CD4-positive, alpha-beta T cell treated with Interleukin-12 subunit alpha and Interleukin-12 subunit beta, for 1 hour (primary cell): ENCODE measurements at places on chromosomes 1 and 21.

DNA sequence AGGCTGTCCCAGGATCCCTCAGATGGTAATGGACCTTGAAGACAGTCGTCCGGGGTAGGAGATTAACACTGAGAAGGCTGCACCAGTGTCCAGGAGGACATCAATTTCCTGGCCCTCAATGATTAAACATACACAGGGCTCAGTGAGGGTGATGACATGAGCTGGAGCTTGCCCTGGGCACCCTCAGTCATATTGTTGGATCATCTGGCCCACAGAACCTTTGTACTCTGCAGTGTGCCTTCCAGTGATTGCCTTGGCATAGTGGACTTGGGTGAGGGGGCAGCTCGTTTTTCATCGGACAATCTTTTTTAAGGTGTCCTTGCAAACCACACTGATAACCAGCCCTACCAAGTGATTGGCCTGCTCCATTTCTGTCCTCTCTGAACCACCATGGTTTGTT, 111.1 kb upstream of the SGIP1 start:
- no peak for DNase-seq

GRCh38 chr21:14382486-14382834, 486 bp downstream of the HSPA13 start:
- DNase-seq = no peak

GRCh38 chr1:185049670-185050069, 4.3 kb downstream of the RNF2 start:
- no peak for DNase-seq

DNA sequence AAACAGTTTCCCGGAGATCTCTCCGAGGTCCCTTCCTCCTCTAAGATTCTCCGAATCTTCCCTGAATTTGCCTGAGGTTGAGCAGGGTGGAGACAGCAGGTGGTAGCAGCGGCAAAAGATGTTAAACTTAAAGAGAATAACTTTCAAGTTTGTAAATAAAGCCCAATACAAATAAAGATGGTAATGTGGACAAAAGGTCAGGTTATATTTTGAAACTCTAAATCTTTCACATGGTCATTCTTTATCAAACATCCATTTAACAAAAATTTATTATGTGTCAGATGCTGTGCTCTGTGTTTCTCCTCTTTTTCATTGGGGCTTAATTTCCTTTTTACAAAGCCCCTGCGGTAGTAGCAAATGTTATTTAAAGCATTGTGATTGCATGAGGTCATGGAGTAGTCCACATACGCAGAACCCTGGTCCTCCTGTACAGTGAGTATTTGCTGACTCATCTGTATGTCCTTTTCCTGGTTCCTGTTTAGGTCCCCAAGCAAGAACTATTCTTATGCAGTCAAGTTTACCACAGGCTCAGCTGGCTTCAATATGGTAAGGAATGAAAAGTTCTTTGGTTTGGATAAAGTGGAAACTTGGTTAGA, 119.2 kb downstream of the ITSN1 start:
- no peak for DNase-seq

DNA sequence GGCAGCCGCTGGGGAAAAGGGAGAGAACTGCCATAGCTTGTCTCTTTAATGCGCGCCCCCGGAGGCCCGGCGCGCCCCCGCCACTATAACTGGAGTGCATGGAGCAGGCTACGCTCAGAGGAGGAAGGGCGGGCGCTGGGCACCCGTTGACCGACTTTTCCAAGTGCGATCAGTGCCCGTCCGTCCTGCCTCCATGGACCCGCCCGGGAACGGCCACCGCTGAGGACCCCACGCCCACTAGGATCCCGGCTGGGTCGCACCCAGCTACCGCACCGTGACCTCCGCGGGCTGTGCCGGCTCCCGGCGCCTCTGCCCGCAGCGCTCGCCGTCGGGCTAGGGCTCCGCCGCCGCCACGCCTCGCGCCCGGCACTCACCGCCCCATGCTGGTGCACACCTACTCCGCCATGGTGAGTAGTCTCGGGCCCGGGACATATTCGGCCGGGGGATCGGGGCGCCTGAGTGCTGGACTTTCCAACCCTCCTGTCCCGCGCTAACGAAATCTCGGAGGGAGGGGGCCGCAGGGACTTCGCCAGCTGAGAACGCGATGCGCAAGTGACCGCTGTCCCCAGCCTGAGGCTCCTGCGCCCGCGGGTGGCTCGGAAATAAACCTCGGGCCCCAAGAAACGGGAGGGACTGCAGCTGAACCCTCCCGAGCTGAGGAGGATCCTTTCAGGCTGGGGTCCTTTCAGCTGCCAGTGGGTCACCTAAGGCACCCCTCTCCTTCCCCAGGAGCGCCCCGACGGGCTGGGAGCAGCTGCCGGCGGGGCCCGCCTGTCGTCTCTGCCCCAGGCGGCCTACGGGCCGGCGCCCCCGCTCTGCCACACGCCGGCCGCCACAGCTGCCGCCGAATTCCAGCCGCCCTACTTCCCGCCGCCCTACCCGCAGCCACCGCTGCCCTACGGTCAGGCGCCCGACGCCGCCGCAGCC, at the start of gene TFAP2E:
Gene TFAP2E, plus strand, starts transcription at position 117 of the 927 bp plus-strand sequence. Its CDS starts 264 bp downstream, at position 381.
- no peak for DNase-seq

- no peak for DNase-seq
Observed at GRCh38 chr1:162444903-162445302, 33.0 kb upstream of the SH2D1B start.

DNA sequence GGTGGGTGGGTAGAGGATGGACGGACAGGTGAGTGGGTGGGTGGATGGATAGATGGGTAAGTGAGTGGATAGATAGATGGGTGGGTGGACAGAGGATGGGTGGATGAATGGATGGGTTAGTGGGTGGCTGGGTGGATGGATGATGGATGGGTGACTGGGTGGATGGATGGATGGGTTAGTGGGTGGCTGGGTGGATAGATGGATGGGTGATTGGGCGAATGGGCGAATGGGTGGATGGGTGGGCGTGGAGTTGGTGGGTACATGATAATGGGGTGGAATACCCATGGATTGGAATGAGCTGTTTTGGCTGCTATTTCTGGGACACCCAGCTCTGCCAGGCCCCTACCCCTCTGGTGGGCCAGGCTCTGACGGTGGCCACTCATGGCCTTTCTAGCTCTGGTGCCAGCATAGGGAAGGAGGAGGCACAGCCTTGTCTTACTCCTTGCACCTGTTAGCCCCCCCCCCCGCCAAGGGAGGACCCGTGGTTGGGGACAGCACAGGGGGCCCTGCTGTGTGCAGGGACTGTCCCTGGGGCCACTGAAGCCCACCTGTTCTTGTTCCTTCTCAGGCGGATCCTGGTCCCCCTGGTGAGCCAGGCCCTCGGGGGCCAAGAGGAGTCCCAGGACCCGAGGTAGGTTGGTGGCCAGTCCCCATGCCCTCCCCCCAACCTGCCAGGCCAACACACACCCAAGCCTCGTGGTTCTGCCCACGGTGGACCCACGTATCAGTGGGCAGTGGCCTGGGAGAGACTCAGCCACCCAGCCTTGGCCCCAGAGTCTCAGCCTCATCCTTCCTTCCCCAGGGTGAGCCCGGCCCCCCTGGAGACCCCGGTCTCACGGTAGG, 26.4 kb downstream of the COL6A2 start:
- no peak for DNase-seq

DNA sequence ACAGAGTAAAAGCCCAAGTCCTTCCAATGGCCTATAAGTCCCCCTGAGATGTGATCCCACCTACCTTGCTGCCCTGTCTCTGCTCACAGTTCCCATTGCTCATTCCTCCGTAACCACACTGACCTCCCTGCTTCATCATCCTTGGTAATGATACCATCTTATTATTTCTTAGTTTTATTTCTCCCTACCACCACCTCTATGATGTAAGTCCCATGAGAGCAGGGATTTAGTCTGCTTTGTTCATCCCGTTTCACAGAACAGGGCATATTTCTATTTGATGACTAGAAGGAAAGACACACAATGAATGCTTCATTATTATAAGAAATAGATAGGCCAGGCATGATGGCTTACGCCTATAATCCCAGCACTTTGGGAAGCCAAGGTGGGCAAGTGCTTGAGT, 22.5 kb downstream of the NIBAN1 start:
- DNase-seq = no peak

- DNase-seq = no peak
Observed at GRCh38 chr1:4854367-4854766, 200.0 kb downstream of the AJAP1 start.

- DNase-seq = no peak
Observed at GRCh38 chr1:21451212-21451611, 11.3 kb downstream of the NBPF3 start.

DNA sequence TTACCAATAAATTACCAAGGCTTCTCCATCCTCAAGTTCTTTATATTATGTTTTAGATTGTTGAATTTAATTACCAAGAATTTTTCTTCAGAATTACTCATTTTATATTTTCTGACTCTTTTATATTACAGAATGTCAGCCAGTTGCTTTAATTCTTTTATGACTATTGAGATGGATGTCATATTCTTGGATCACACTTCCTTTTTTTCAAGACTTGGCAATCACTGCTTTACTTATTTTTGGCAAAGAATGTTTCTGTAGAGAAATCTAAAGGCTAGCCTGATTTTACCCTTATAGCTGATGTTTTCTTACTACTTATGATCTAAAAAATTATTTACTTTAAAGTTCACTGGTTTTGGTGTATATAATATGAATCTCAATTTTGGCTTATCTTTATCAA, 721.1 kb upstream of the TMPRSS15 start:
- DNase-seq = no peak

DNA sequence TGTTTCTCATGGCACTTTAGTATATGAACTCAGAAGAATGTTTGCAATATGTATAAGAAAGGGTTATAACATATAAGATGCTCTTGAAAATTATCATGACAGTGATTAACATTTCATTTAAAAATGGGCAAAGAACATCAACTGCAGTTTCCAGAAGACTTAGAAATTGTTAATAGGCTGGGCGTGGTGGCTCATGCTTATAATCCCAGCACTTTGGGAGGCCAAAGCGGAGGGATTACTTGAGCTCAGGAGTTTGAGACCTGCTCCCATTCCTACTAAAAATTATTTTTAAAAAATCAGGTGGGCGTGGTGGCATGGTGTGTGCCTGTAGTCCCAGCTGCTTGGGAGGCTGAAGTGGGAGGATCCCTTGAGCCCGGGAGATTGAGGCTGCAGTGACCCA, 23.1 kb downstream of the MTF2 start:
- no peak for DNase-seq

DNA sequence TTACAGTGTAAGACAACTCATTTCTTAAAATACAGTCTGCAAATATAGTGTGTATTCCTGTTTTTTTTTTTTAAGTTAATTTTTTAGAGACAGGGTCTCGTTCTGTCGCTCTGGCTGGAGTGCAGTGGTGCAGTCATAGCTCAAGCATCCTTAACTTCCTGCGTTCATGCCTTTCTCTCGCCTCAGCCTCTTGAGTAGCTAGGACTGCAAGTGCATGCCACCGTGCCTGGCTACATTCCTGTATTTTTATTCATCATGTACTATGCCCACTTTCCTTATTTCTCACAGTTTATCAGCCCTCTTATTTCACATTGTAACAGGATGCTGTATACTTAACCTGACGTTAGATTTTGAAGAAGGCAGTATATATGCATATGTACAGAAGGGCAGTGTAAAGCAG, 26.7 kb downstream of the MIER1 start:
- no peak for DNase-seq

GRCh38 chr1:102434421-102434820, 437.7 kb upstream of the OLFM3 start:
- no peak for DNase-seq

- no peak for DNase-seq
Observed at GRCh38 chr1:198030682-198031081, 113.5 kb downstream of the LHX9 start.

DNA sequence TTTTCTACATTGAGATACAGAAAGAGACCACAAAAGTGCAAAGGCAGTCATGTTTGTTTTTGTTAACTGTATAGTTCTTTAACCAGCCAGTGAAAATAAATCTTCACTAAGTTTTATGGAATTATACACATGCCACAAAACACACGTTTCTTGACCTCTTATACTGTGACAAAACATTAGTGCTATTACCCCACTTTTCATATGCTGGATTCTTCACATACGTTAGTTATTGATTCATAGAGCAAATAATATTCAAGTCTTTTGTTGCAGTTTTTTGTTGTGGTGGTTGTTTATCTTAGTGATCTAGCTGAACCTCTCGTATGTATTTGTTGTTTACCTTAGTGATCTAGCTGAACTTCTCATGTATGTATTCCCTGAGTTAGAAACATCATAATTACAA, 28.0 kb downstream of the LYPLAL1 start:
- no peak for DNase-seq

- no peak for DNase-seq
Observed at GRCh38 chr1:228110556-228110955, 1.5 kb upstream of the MRPL55 start.

DNA sequence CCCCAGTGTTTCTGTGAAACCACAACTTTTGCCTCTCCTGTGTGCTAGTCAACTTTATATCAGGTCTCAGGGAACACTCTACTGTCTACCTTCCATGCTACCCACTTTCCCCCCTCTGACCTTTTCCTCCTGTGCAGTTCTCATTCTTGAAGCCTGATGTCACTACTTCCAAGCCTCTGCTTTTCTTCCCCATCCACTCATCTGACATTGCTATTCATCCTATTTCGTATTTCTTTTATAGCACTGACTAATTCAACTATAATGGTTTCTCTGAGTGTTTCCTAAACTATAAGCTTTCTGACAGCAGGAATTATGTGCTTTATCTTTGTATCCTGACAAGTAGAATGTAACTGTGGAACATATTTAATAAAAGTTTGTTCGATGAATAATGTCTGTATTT, 18.2 kb upstream of the DPH5 start:
- DNase-seq = no peak

DNA sequence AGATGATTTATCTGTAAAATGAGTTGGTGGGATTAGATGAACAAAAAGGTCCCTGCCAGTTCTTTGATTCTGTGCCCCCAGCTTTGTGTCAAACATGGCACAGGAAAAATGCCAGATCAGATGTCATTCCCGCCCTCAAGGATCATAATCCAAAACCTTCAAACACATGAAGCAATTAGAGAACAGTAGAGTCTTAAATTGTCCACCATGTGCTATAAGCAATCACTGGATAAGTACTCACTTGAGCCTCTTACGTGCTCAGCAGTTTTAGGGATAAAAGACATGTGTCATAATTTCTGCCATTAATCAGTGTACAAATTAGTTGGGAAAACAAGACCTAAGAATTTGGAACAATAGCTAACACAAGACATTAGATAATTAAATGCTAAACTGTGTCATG, 15.4 kb upstream of the KIAA0040 start:
- no peak for DNase-seq

DNA sequence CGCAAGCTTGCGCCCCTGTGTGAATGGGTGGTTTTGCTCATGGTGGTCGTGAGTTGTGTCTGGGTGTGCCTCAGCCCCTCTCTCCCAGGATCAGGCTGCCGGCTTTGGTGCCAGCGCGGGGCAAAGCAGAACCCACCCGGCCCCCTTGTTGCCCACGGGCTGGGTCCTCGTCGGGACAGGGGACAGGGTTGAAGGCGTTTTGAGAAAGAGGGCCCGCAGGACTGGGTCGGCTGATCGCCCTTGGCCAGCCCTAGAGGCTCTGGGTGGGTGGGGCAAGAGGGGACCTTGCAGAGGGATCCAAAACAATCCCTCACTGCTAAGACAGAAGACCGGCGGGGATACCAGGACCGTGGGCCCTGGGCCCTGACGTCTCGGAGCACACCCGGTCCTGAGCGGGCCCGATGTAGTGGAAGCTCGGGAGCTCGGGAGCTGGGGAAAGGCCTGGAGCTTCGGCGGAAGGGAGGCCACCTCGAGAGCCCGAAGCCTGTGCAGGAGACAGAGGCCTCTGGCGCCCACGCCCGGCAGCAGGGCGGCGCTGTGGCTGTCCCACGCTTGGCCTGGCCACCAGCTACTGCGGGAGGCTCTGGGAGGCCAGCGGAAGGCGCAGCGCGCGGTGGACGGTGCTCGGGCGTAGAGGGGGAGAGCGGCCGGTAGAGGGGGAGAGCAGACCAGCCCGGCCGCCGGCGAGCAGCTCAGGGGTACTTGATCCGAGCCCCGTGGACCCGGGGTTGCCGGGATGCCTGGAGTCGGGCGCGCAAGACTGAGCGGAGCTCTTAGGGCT, 2.8 kb upstream of the ZNF678 start:
- DNase-seq = no peak
